ENCODE measurements at places on chromosomes 7 and 10.

DNA sequence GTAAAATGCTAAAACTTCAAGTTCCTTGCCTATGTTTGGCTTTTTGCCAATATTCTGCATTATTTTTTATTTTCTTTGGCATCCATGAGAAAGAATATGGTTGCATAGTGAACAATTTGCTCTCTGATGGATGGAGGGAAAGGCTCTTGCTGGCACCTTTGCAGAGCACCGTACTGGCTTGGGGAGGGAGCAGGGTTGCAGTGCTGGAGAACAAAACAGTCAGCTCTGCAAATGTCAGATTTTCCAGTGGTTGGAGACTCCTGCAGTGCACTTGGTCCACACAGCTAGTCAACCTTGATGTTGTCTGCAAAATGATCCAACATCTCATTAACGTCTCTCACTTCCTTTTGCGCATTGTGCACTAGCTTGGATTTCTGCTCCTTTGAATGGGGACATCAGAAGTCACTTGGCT, 100.8 kb downstream of the ANLN start:
- DNase-seq = no peak

- no peak for DNase-seq
Measured at GRCh38 chr10:1608851-1609647, 128.3 kb downstream of the ADARB2 start.

DNA sequence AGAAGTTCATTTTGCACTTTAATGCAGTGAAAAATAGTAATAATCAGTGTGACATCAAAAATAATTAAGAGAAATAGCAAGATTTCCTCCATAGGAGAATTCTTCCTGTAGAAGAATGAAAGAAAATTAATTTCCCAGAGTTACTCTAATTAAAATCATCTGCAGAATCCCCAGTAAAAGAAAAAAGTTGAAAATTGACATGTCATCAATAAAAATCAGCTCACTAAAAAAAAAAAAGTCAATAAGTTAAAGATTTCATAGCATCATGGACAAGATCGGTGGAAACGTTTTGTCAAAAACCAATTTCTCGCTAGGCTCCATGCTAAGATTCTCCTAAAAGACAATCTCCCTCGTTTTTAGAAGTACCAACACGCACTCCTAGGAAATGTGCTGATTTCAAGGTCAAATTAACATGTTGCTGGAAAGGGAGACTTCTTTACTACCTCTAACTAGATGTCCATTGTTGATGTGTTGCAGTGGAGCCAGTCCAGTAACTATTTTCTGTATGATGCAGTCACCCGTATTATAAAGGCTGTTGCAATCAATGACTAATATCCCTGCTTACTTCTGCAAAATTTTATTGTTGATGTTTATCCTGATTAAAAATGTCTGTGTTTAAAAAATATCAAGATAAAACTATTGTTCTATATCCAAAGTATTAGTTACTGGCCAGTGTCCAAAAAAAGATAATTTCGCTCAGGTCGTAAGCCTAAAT, 591.9 kb upstream of the MGMT start:
- DNase-seq = no peak

- no peak for DNase-seq
Measured at GRCh38 chr10:33178026-33178755, 156.3 kb downstream of the NRP1 start.

- no peak for DNase-seq
Measured at GRCh38 chr7:98284335-98285036, 3.0 kb downstream of the BRI3 start.

DNA sequence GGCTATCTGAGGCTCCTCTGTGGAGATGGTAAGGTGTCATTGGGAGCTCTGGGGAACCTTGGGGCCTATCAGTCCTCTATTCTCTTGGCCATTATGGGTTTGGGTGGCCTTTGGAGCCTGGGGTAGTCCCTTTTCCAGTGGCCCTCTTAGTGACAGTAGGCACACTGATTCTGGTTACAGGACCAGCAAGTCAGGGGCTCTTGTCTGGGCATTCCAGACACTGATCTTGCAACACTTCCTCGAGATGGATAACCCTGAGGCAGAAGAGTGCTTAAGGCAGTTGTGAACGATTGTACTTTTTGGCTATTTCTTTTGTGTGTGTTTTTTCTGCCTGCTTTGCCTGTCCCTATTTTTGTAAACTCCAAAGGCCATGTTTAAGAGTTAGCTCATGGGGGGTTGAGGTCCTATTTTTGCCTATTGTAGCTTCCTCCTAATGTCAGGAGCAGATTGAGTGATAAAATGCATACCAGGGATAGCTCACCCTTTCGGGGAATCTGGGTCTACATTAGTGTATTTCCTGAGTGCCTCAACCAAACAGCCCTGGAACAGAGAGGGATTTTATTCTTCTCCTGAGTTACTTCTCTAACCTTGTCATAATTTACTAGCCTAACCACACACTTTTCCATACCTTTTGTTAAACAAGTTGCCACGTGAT, 61.2 kb downstream of the PRKAR2B start:
- DNase-seq = no peak

GRCh38 chr10:64379898-64380297, 858.7 kb downstream of the REEP3 start:
- peak; percentile 55 for DNase-seq

DNA sequence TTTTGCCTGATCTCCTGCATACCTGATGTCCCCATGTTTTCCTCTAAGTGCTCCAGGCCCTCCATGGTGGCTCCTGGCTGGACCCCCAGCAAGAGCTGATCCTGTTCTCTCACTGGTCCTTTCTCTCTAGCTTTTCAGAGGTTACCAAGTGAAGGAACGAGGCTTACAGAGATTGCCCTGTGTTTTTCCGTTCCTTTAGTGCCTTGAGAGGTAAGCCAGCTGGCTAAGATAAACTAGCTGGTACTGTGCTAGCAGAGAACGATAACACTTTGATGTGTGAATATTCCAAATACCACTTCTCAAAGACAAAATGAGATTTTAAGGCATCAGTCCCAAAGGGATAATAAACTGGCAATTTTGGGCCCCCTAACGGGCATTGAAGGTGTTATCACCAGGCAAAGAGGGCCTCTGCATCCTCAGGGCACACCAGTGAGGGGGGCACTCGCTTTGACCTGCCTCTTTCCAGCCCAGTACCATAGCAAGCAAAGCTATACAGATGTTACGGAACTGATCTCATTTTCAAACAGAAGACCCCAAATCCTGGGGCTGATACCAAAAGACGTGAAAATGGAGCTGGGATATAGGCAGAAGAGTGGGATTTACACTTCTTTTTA, 8.4 kb upstream of the CCNY start:
- DNase-seq = no peak

DNA sequence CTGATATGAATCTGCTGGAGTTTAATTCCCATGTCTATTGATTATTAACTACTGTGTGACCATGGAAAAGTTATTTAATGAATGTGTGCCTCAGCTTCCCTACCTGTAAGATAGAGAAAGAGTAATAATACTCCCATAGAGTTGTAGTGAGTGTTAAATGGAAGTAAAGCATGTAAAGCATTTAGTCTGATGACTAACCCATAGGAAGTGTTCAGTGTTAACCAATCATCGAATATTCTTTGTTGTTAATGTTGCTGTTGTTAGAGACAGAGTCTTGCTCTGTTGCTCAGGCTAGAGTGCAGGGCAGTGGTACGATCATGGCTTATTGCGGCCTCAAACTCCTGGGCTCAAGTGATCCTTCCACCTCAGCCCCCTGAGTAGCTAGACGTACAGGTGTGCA, 36.2 kb upstream of the CCDC6 start:
- DNase-seq = no peak

- DNase-seq = no peak
Measured at GRCh38 chr7:22610263-22610662, 110.3 kb upstream of the STEAP1B start.

- DNase-seq = no peak
Measured at GRCh38 chr10:96252730-96253129, 18.6 kb downstream of the BLNK start.

DNA sequence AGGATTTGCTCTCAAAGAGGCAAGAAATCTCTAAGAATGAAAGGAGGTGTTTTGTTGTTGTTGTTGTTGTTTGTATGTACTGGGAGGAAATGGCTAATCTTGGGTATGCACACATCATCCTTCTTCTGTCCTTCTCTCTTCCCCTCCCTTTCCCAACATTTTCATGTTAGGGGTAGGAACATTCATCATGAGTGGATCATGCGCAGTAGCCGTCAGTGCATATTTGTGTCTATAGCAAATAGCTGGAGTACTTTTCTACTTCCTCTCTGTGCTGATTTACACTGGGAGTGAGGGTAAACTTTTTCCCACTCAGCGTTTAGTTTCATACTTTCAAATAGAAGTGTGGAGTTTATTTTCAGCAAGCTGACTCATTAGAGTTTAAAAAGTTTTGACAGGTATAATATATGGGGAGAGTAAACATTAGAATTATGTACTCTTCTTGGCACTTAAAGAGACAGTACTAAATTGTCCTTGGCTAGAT, 80.5 kb upstream of the PRKG1 start:
- DNase-seq = no peak

DNA sequence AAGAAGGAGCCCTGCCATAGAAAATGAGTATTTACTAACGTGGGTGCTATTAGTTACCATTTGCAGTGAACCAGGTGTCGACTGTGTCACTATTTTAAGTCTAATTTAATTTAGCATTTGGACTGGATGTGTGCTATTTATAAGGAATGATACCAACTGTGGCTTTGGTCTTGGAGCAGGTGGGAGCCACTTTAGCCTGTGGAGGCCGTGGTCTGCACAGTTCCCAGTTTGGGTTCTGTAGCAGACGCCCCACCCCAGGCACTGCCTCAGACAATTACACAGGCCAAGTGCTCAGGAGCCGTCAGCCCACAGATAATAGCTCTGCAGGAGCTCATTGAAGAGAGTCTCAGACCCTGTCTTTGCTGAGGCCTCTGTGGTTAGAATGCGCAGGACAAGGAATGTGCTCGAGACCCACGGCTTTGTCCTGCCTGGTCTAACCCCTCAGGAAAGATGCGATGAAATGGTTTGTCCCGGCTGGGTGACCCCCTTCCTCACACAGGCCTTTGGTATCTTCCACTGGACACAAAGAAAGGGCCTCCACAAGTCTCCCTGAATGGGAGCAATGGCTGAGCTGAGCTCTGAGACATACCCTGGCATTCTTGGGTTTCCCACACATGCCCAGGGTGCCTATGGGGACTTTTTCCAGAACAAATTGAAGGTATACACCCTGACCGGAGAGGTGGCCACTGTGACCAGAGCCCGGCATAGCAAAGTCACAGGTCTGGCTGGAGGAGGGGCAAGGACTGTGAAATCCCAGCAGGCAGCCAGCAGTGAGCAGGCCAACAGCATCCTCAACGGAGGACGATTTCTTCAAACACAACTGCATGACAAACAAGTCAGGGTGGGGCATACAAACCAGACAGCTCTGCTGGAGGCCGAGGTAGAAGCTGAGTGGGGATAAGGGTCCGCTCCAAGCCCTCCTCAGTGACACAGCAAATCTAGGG, 251.2 kb downstream of the ARHGAP12 start:
- no peak for DNase-seq

DNA sequence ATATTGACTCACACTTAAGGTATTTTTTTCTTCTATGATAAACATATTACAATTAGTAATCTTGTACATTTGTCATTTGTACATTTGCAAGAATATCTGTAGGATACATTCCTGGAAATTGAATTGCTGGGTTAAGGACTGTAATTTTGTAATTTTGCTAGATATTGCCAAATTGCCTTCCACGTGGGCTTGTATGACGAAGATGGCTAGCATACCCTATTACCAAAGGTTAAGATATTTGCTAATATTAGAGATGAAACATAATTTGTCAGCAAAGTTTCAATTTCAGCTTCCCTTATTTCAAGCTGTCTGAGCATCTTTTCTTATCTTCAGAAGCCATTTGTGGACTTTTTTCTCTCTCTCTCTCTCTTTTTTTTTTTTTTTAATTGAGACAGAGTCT, 1.0 kb upstream of the LYZL2 start:
- DNase-seq = no peak

GRCh38 chr10:78749898-78750297, 318.9 kb upstream of the ZMIZ1 start:
- no peak for DNase-seq

DNA sequence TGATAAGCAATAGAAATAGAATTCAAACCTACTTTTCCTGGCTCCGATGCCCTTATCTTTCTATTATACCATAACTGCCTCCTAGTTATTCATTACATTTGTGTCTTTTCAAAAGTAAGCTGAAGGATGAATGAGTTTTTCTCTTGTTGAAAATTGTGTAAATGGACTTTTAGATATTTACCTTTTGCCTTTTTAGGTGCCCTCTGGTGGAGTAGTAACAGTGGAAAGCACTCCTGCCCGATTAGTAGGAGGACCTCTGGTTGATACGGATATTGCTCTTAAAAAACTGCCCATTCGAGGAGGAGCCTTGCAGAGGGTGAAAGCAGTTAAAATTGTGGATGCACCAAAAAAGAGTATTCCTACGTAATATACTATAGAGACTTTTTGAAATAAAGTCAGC, 11.2 kb downstream of the FAM237B start:
- DNase-seq = no peak

GRCh38 chr7:77867537-77867865, 68.9 kb downstream of the PHTF2 start:
- no peak for DNase-seq

DNA sequence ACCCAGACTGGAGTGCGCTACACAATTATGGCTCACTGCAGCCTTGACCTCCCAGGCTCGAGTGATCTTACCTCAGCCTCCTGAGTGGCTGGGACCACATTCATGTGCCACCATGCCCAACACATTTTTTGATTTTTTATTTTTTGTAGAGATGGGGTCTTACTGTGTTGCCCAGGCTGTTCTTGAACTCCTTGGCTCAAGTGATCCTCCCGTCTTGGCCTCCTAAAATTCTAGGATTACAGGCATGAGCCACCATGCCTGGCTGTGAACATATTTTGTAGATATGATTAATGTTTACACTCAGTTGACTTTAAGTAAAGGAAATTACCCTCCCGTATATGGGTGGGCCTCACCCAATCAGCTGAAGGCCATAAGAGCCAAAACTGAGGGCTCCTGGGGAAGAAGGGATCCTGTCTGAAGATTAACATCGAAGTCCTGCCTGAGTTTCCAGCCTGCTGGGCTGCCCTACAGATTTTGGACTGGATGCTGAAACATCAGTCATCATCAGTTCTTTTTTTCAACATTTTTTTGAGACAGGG, 127.1 kb downstream of the ACTR3B start:
- no peak for DNase-seq

DNA sequence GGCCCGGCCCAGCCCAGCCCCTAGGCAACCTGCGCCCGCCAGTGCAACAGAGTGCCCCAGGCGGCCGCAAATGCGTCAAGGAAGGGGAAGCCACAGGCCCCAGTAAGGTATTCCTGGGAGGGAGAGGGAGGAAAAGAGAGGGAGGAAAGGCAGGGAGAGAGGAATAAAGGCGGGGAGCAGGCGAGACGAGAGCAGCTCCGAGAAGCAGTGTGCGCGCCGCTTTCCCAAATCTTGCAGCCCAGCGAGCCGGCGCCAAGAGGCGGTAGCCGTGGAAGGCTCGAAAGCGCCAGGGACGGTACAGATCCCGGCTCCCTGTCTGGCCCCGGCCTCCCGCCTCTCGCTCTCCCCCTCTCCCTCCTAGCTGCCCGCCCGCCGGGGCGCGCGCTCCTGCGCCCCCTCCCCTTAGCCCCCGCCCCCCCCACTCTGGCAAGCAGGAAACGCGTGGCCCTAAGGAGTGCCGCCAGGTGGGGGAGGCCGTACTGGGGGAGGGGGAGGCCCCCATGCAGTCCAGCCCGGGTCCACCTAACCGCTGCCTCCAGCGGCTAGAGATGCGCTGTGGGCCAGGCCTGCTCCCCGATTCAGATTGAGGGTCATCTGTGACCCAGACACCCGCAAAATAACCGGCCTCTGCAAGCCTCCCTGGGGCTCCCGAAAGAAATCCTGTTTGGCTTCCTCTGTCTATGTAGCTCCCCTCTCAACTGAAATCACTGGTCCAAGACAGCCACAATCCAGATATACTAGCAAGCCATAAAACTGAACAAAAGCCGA, 4.3 kb downstream of the HOXA10 start:
- DNase-seq = peak; percentile 85

- DNase-seq = no peak
Measured at GRCh38 chr10:122531261-122531660, 29.3 kb upstream of the DMBT1 start.

Data from COR-L47 (cell line).